Pons (tissue), 1 donor: ENCODE measurements at places on chromosomes 13 and 19.

DNA sequence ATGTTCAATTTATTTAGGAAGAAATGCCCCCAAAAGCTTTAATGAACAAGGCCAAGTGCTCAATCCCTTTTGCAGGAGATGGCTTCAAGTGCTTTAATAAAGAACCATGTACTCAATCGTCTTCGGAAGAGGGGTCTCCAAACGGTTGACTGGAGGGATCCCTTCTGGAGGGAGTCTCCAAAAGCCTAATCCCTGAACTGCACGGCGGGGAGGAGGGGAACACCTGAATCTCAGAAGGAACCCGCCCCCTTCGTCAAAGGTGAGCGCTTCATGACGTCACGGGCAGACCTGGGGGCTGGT, 505 bp downstream of the PAF1 start:
- peak; percentile 60 for DNase-seq

- peak; percentile 10 for DNase-seq
Observed at GRCh38 chr13:47455626-47456025, 545.4 kb downstream of the SUCLA2 start.

DNA sequence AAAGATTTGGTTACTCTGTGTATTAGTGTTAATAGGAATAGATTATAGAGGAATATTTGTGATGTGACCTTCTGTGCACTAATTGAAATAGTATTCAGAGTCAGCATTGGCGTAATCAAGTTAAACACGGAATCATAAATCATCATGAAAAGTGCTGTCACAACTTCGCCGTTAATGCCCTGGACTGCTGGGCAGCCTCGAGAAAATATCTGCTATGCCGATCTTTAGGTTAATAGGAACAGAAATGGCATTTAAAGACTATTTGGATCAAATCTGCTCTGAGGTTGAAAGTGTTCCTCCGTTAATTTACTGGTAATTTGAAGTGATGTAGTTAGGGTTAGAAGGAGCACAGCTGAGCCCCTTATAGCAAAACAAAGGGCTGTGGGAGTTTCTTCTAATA, 219.0 kb downstream of the MZT1 start:
- DNase-seq, result no peak

DNA sequence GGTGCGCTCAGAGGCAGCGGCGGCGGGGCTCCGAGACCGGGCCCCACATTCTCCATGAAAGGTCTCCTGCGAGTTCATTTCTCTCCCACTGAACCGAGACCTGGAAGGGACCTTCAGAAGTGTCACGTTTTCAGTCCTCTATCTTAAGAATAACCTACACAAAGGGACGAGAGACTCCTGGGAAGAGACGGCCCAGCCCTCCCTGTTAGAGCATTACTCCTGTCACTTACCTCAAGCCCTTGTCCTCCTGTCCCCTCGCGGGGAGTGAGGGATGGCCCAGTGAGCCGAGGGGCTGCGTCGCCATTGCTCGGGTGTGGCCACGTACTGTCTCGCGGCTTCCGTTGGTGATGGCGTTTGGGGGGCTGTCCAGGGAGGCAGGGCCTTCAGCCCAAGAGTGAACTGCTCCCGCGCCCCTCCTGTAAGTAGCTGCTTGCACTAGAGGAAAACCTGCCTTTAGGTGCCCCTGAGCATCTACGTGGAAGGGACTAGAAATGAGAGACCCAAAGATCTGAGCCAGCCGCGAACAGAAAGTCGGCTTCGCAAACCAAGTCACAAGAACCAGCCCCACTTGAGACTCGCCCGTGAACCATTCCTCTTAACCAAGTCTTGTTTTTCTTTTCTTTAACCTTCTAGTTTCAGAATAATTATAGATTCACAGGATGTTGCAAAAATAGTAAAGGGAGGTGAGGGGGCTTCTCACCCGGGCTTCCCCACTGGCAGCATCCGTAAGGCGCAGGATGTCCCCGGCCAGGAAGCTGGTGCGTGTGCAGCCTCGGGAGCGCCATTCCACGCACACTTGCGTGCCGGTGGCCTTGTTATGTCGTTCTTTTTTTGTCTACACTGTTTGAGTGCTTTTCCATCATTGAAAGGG, 21.1 kb upstream of the NDUFS7 start:
- no peak for DNase-seq

DNA sequence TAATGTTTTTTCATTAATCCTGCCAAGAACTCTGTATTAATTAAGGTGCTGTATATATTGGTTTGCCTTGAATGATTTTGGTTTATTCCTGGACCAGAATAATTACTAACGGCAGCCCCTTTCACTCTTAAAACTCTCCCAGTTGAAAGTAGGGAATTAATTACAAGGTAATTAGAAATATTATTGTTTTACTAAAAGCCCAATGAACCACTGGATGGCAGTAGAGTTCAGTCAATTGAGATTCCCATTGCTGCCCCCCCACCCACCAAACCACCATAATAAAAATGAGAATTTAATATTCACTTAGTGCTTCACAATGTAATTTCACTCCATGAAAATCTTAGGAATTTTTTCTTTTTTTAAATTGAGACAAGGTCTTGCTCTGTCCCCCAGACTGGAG, 13.7 kb downstream of the WBP4 start:
- DNase-seq, result peak; percentile 56

- DNase-seq, result no peak
Observed at GRCh38 chr13:41859565-41859964, 101.3 kb downstream of the VWA8 start.

DNA sequence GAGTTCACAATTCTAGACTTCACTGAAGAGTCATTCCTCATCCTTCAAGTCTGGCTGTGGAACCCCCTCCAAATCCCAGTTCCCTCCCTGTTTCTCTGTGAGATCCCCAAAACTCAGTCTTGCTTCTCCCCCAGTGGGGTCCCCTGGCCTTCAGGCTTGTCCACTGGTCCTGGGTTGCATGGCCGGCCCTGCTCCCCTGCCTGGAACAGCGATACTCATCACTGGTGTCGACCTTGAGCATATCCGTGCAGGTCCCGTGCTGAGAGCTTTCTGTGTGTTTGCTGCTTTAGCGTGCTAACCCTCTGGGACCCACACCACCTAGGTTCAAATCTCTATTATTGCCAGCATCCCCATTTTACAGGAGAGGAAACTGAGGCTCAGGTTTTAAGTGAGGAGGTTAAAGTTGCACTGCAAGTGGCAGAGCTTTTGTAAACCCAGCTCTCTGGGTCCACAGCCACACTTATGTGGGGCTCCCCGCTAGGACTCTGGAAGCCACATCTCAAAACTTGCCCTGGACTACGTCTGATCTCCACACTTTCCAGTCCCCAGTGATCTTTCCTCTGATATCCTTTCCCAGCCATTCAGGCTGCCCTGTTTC, 15.5 kb downstream of the LIPE start:
- no peak for DNase-seq

DNA sequence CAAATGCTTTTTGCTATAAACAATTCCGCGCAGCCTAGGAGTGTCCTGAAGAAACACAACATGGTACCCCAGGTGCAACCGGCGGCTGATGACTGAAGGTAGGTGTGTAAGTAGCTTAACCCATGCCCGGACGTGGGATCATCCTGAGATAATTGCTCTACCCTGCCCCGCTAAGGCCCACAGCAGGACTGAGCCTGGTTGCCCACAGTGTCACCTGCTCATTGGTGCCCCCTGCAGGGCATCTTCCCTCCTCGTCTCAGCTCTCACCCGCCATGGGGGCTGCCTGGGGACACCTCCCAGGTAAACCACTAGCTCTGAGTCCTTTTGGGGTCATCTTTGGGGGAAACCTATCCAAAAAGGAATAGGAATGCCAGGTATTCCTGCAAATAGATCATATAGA, 22.3 kb downstream of the TMEM161A start:
- DNase-seq, result no peak

DNA sequence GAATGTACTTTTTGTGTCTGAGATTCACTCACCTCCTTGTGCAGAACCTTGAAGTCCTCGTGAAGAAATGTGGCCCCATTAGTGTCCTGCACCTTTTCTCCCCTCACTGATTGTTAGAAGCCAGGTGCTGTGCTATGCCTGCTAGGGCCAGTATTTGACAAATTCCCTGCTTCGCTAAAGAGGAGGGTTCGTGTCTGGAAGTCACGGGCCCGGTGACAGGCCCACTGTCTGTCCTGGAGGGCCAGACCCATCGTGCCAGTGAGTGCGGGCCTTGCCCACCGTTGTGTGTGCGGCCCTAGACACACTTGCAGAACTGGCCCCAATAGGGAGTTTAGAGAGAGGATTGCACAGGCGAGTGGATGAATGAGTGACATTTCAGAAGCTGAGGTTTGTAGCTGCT, 36.8 kb upstream of the GAS6 start:
- no peak for DNase-seq

DNA sequence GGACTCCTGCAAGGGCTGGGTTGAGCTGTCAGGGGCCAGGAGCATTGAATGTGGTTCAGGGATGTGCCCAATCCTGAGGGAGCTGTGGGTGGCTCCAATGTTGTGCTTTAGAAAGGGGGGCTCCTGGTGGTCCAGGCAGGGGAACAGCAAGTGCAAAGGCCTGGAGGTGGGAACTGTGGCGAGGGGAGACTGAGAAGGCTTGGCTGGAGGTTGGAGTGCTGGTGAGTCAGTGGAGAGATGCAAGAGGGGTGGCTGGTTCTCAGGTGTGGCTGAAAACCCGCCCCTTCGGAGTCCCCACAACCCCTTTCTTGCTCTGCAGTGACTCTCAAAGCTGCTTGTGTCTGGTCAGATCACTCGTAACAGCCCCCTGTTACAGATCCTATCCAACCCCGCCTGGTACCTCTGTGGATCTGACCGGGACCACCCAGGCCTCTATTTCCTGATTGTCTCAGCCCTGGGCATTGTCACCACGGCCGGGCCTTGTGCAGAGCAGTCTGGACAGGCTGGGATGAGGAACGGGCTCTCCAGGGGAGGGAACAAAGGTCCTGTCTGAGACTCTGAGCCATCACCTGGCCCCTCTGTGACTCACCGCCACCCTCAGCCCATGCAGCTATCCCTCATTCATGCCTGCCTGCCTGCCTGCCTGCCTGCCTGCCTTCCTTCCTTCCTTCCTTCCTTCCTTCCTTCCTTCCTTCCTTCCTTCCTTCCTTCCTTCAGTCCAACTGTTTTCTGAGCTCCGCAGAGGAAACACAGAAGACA, 1.4 kb upstream of the KCNN1 start:
- no peak for DNase-seq

GRCh38 chr19:11995174-11995573, 30.3 kb downstream of the ZNF763 start:
- DNase-seq, result no peak
